ENCODE measurements at places on chromosomes 1 and 21. TPM values are rescaled to one million over a fixed set of nuclear protein-coding genes. Genes with fewer than 3 reads are reported as not detected.

DNA sequence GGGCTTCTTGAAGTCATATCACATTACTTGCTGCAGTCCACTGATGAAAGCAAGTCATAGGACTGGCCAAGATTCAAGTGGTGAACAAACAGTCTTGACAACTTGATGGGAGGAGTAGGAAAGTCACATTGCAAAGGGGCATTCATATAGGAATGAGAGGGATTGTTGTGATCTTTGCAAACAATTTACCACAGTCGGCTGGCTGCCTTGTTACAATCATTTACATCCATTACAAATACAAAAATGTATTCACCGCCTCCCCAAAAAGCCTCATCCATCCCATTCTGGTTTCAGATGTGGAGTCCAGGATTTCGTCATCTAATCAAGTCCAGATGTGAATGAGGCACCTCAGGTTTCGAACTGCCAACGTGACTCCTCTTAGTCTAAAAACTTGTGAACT is 26.8 kb downstream of the GORAB start:
- no peak for DNase-seq

LAMC2 gene
- 1.2 TPM for total RNA-seq

- no peak for DNase-seq
Measured at GRCh38 chr1:28159243-28159642, 17.2 kb downstream of the PTAFR start.

WNT3A gene
- total RNA-seq: not detected

PRXL2B gene
- 8.2 TPM for total RNA-seq

LRRC38 gene
- 0.30 TPM for total RNA-seq

- no peak for DNase-seq
Measured at GRCh38 chr21:14593230-14593629, 47.1 kb upstream of the SAMSN1 start.

DNA sequence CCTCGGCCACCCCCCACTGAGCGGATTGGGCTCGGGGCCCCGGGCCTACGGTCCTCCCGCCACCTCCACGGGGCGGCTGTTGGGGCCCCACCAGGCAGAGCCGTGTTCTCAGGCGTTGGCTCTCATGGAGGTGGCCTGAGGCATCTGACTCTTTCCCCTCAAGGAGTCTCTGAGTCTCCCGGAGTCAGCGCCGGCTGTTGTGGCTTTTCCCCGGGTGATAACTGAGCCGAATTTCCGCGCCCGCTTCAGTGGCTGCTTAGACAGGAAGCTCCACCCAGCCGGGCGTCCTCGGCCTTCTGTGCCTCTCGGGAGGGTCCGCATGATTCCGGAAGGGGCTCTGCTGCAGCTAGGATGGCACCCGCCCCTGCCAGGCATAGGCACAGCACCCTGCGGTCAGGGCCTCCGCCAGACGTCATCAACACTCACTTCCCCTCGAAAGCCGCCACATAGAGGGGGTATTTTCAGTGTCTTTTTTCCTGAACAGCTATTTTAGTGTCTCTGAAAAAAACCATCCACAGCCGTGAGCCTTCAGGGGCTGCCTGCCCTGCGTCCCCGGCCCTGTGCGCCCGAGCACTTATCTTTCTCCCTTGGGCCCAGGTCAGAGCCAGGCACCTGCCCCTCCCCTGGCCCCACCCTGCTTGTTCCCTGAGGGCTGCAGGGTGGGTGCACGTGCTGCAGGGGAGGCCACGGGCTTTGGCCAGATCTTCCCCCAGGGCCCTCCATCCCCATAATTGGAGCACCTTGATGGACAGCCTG is 72.9 kb downstream of the SKI start:
- peak; percentile 87 for DNase-seq

DNA sequence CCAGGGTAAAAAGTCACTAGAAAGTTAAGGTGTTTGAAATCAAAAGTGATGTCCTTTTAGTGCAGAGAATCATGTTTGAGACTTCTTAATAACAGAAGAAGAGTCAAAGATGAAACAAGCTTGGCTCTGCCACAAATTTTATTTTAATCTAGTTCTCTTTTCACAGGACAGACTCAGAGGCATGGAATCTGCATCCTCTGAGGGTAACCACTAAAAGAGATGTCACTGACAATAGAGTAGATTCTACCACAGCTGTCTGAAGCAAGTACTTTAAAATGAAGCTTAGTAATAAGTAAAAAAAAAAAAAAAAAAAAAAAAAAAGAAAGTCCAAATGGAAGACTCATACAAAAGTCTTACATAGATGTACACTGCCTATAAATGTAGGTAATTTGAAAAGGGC is 519.7 kb upstream of the PRMT6 start:
- no peak for DNase-seq

PCSK9 gene
- total RNA-seq: not detected

RNU1-1 gene
- 6,072 TPM for total RNA-seq

DNA sequence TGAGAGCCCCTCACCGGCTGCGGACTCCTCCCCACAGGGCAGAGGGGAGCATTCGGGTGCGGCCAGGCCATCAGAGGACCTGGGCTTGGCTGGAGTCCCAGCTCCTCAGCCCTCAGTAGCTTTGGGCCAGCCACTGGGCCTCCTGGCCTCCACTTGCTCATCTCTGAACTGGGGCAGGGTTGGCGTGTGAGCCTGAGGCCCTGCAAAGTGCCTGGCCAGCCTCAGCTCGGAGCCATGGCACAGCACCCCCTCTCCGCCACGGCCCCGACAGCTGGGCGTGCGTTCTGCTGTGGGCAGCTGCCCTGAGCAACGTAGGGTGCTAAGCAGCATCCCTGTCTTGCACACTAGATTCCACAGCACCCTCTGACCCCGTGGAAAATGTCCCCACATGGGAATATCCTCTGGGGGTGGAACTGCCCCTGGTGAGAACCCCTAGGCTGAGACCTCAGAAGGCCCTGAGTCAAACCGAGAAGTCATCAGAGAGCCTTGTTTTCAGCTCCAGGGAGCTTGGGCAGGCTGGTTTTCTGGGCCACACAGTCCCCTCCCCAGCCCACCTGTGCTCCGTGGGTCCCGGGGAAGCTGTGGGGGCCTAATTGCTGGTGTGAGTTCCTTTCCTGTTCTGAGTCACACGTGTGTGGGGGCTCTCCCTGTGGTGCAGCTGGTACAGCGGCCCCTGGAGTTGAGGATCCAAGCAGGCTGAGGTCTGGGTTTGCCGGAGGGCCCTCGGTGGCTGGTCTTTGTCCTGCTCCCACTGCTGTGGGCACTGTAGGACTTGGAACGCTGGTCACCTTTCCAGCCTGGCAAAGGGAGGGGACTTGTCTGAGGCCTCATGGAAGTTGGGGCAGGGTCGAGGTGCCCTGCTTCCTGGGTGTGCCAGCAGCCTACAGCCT is 24.5 kb downstream of the TP73 start:
- DNase-seq: no peak

- DNase-seq: no peak
Measured at GRCh38 chr1:15451014-15451722, 5.4 kb upstream of the CELA2A start.

DNA sequence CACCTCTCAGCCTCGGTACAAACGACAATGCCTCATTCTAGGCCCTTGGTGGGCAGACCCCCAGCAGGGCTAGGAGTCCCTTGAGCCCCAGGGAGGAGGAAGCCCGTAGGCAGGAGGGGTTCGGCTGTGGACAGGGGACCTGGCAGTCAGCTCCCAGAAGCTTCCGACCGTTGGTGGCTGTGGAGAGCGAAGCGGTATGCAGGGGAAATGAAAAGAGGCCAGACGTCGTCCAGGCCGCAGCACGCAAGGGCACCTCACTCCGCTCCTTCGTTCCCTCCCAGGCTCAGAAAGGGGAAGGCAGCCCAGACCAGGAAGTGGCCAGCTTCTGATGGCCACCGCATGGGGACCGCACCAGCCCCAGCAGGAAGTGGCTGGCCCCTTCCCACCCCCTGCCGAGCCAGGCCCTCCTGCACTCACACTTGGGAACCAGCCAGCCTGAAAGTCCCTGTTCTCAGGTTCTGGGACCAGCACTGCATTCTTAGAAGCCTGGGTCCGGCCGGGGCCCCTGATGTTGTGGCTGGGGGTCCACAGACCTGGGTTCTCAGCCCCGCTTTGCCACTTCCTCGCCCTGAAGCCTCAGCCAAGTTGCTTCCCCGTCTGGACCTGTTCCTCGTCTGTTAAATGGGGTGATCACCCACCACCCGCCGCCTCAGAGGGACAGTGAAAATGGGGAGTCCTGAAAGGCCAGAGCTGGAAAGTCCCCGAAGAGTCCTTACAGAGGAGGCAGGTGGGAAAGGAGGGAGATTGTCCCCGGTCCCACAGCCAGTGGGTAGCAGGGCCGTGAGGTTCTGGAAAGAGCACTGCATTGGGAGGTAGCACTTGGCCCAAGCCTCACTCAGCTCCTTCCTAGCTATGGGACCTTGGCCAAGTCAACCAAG is 104.0 kb upstream of the RUNX3 start:
- DNase-seq: peak; percentile 46

DNA sequence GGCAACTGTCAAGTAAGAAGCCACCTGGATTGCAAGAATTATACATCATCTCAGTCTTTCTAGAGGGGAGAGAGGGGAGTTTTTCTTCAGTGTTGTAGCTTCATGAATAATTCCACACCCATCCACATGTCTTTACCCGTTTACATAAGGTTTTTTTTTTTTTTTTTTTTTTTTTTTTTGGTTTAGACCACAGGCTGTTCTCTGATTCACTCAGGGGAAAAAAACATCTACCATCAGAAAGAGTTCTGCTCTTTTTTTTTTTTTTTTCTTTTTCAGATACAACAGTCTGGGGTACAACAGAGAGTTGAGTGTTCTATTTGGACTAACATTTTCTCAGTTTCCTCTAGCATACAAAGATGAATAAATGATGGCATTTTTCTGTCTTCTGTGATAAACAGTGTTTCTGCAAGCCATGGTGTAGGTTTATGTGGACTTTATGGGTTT is 4.9 kb upstream of the KIF14 start:
- DNase-seq: no peak

SELP gene
- 10.9 TPM for total RNA-seq

- DNase-seq: no peak
Measured at GRCh38 chr1:68178821-68179490, 53.4 kb downstream of the WLS start.

GRCh38 chr1:31154632-31155215 is 85.0 kb downstream of the NKAIN1 start:
- DNase-seq: peak; percentile 67

VANGL2 gene
- total RNA-seq: 2.1 TPM

DNA sequence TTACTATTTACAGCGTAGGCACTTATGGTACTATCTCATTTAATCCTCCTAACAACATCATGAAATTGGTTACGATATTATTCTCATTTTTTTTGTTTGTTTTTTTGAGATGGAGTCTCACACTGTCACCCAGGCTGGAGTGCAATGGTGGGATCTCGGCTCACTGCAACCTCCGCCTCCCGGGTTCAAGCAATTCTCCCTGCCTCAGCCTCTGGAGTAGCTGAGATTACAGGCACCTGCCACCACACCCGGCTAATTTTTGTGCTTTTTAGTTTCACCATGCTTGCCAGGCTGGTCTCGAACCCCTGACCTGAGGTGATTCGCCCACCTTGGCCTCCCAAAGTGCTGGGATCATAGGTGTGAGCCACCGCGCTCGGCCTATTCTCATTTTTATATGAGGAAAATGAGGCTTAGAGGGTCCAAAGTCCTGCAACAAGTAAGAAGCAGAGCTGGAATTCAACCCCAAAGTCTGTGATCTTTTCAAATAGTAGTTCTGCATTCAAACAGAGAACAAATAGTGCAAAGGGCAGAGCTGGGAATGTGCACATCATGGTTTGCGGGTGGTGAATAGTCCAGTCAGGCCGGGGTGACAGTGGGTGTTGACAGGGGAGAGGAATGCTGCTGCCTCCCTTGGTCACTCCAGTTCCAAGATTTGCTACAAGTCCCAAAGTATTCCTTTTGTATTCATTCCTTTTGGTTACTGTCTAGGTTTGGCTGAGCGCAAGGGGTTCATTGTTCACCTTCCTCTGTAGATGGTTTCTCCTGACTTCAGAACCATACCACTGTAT is 4.6 kb downstream of the PRUNE1 start:
- peak; percentile 30 for DNase-seq

AIRE gene
- not detected for total RNA-seq

CFAP74 gene
- total RNA-seq: not detected

DNA sequence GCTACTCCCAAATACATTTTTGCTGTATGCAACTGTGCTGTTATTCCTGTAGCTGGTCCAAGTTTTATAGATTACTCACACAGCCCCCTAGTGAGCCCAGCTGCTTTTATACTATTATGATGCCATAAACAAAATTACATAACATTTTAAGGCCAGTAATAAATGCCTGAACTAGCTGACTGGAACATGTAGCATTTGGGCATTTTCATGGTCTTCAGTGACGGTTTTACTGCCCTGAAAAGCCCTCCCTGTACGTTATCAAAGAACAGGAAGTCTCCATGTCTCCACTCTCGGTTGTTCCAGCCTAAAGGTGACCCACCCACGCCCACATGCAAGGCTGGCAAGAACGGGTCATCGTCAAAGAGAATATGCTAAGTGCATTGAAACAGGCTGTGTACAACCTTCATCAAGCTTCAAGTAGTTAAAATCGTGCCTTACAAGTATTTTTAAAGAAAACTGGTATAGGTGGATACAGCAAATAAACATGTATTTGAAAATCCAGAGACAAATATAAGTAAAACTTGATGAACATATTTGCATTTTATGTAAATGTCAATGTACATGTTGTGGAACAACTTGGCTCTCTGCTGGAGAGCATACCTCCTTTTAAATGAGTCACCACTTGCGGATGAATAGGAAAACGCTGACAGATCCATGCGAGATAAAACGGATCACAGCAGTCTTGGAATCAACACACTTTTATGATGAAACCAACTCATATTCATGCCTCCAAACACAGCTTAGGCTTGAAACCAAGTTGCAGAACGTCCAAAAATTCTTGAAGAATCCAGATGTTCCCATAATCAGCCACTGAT is 520.5 kb downstream of the SMYD3 start:
- DNase-seq: no peak

FCRL4 gene
- not detected for total RNA-seq

DNA sequence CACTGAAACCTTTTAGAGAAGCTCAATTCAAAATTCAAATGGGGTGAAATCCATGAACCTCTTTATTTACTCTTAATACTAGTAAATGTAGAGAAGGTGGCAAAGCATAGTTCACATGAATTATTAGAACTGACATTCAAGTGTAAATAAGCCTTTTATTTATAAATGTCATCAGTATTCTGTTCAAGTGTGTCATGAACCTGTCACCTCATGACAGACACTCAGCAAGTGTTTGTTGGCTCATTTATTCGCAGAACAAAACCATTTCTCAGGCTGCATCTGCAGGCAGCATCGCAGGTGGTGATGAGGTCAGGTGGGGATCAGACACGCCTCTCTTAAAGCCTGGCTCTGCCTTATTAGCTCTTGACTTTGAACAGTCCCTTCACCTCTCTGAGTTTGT is 116.6 kb downstream of the SETD4 start:
- no peak for DNase-seq

DNA sequence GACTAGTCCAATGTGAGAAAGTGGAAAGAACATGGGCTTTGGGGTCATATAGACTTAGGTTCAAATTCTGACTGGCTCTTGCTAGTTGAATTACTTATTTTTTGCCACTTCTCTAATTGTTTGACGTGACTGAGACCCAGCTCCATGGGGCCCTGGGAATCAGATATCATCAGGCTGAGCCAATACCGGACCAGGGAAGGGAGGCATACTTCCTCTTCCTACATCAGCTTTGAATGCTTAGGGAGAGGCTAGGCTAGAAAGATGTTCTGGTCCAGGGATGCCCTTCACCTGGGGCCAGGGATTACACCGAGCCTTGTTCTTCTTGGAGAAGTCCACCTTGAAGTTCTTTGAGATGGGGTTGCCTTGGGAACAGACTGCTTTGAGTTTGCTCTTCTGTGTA is 3.7 kb upstream of the NR1I3 start:
- DNase-seq: no peak
